Immature natural killer cell (primary cell): ENCODE measurements at places on chromosomes 1 and 21.
A peak's percentile ranks its signal among the peaks of the same experiment; 100 is the strongest.

DNA sequence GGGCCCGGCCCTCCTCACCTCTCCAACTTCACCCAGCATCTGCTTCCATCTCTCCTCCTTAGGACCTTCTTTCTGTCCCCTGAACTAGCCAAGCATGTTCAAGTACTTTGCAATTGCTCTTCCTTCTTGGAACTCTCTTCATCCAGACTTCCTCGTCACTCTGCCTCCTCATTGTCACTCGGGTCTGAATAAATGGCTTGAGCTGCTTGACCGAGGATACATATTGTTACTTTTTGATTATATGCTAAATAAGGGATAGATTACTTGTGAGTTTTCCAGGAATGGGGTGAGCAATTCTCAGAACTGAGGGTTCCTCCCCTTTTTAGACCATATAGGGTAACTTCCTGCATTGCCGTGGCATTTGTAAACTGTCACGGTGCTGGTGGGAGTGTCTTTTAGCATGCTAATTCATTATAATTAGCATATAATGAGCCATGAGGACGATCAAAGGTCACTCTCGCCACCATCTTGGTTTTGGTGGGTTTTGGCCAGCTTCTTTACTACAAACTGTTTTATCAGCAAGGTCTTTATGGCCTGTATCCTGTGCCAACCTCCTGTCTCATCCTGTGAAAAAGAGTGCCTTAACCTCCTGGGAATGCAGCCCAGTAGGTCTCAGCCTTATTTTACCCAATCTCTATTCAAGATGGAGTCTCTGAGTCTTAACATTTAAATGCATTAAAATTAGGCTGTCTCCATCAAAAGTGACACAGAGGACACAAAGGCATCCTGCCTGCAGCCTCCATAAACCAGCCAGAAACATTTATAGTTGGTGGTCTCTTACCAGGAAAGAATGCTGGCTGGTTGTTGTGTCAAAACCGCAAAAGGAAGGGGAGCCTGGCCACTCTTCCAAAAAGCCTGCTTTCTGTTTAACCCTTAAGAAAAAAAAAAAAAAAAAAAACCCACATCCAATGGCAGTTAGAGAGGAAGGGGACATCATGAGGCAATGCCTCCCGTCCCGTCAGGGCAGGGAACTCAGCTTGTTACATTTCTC, 179.3 kb downstream of the KAZN start:
- no peak for DNase-seq

- DNase-seq = no peak
These were observed 82.4 kb downstream of the WLS start for GRCh38 chr1:68149907-68150306.

- no peak for DNase-seq
These were observed 50.4 kb upstream of the DAB1 start for GRCh38 chr1:57474137-57474750.

DNA sequence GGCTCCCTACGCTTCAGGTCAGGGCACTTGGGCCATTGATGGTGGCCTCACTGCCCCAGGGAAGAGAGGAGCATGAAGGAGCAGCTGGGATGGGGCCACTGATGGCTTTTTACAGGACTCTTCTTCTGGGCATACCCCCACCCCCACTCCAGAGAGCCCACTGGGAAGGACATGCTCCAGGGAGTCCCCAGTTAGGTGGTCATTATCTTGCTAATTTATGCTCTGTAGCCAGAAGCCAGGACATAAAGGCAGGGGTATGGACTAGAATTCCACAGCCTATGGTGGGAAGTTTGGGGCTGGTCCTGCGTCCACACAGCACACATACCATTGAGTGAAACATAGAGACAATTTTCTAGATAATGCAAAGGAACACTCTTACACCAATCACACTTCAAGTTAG, 8.8 kb upstream of the GRIK3 start:
- no peak for DNase-seq

DNA sequence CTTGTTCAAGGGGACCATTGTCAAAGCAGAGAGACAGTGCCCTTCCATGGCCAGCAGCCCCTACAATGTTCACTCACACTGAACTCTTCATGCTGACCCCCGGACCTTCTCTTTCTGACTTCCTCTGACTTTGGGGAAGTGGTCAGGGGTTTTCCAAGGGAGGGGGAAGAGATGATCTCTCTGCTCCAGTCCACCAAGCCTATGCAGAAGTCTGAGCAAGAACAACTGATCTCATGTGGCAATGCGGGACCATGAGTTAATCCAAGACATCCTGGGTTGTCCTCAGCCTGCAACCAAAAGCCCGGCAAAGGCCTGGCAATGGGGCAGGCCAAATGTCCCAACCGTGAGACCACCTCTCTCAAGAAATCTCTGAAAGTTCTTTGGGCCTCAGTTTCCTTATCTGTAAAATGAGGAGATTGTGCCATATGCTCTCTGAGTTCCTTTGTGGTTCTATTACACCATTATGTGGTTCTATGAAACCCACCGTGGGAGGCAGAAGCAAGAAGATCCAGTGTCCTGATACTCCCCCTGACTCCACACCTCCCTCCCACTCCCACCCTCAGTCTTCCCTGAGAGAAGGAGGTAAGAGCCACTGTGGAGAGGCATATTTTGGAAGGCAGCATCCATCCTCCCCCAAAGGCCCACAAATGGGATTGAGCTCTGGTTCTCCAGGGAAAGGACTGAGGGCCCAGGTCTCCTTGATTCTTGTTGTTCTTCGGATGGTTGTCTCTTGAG, 11.8 kb upstream of the ARHGEF2 start:
- DNase-seq = no peak

- no peak for DNase-seq
These were observed 94.9 kb downstream of the MRPL39 start for GRCh38 chr21:25512095-25513081.

- peak; percentile 90 for DNase-seq
These were observed at the start of gene PTPN22 for GRCh38 chr1:113871597-113872113. PTPN22 (minus strand) TSS chr1:113871712.

- DNase-seq = peak; percentile 86
These were observed 19.5 kb upstream of the ADAR start for GRCh38 chr1:154627257-154628120.

GRCh38 chr1:192378276-192378675, 61.5 kb downstream of the RGS21 start:
- no peak for DNase-seq

GRCh38 chr1:24058671-24059455, 53.1 kb downstream of the MYOM3 start:
- DNase-seq = no peak

DNA sequence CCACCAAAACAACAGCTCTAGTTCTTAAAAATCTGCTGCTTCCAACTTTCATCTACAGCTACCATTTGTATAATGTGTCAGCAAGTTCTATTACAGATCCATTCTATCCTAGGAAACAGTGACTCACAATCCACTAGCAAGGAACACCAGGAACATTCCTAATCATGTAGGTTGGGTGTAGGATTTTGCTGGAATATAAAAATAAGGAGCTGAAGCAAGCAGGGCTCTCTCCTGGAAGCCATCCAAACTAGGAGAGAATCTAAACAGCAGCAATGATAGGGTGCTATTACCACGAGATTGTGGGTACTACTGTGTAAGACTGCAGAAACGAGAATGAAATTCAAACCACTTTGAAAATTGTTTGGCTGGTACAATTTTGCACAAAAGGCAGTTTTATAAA, 135.0 kb downstream of the PTPN14 start:
- no peak for DNase-seq

DNA sequence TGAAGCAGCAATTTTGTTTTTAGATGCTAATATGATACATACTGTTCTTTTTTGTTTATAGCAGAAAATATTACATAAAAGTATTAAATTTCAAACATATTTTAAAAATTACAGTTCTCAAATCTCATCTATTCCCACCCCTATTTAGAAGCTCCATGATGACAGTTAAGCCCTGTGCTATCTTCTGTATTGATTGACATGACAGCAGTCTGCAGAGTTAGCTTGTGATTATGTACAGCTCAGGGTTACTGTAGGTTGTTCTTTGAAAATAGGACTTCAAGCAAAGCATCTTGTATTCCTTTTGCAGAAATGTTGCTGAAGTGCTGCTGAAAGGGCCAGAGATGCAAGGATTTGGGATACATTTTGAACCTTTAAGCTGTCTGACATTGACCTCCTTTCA, 8.2 kb downstream of the GPSM2 start:
- no peak for DNase-seq

- DNase-seq = no peak
These were observed 188.2 kb downstream of the GRIK1 start for GRCh38 chr21:29751473-29752185.

GRCh38 chr1:63670164-63670563, 77.0 kb downstream of the PGM1 start:
- no peak for DNase-seq

DNA sequence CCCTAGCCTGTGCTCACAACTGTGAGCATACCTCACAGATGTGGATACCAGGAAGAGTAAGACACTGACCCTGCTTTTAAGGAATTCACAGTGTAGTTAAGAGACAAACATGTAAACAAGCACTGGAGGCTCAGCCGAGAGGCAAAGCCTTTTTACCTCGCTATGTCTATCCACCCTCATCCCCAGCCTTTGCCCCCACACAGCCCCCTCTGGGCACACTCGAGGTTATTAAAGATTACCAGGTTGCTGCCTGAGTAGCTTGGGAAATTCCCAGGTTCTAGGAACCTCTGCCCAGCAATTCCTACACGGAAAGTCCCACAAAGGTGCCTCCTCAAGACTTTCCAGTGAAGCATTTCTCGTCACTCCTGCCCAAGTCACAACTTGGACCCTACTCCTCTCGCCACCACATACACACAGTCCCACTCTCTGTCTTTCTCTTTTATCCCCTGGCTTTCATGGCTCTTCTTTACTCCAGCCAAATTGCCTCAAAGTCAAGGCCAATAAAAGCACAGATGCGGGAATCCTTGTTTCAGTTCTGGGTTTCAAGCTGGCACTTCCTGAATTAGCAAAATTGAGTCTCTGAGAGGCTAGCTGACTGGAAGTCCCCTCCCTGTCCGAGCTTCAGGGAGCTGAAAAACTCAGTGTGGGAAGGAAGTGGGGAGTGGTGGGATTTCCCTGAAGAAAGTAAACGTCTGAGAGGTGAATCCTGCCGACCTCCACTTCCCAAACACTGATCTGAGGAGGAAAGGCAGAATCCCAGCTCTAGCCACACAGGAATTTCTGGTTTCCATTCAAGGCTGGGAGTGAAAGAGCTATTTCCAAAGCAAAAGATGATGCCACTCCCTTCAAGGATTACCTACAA, 7.6 kb downstream of the DENND2D start:
- no peak for DNase-seq

DNA sequence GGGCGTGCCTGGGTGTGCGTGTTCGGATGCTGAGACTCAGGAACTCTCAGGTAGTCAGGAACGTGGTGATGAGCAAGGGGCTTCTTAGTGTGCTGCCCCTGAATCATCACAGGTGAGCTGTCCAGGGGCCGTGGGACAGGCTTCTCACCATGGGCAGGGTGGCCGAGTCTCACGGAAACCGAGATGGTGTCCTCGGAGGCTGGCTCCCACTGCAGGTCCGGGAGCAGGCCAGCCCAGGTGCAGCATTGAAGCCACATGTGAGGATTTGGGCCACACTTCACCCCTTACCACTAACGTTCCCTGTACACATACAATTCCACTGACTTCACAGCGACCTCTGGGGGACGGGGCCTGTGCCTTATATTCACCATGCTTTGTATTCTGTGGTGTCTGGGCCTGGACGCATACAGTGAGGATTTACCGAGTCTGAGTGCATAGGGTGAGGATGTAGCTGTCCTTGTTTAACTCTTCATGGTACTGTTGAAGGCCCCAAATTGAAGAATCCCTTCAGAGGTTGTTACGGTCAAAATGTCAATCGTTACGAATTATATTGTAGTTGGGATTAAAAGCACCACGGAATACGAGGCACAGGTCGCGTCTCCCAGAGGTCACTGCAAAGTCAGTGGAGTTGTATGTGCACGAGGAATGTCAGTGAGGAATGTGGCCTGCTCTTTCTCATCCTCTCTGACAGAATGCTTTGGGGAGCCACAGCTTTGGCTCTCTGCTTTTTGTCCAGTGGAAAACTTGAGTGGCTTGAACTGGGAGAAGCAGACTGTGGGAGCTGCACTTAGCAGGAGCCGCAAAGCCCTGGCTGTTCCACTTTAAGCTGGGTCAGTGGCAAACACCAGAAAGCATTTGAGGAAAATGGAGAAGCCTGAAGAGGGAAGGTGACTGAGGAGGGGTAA, 95.3 kb downstream of the MTR start:
- DNase-seq = no peak

- DNase-seq = no peak
These were observed 96.9 kb downstream of the PAPPA2 start for GRCh38 chr1:176559878-176560277.

DNA sequence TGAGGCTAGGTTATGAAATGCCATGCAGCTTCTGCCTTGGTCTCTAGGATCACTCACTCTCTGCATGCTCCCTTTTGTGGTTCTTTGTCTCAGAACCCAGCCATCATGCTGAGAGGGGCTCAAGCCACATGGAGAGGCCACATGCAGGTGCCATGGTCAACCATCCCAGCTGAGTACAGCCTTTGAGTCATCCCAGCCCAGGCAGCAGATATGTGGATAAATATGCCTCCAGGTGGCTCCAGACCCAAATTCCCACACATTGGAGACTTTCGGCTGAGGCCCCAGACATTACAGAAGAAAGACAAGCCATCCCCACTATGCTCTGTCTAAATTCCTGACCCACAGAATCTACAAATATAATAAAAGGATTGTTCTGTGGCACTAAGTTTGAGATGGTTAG, 102.0 kb downstream of the LHX9 start:
- no peak for DNase-seq

DNA sequence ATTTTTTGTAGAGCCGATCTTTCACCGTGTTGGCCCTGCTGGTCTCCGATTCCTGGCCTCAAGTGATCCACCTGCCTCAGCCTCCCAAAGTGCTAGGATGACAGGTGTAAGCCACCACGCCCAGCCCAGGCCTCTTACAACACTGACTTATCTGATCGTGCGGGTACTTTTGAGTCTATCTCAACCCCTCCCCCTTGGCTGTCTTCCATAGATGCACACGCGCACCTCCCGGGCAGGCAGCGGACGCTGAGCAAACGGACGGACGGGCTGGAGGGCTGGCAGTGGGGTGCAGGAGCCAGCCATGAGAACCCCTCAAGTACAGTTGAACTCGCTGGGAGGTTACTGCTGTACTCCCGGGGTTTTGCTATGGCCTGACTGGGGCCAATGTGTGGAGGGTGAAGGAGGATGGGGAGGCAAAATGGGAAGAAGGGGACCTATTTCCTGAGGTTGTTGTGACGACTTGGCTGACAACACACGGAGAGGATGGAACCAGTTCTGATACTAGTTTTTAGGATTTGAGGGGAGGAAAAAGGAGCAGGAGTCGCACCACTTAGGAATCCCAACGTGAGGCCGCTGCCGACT, 959 bp downstream of the CD58 start:
- DNase-seq = peak; percentile 37

DNA sequence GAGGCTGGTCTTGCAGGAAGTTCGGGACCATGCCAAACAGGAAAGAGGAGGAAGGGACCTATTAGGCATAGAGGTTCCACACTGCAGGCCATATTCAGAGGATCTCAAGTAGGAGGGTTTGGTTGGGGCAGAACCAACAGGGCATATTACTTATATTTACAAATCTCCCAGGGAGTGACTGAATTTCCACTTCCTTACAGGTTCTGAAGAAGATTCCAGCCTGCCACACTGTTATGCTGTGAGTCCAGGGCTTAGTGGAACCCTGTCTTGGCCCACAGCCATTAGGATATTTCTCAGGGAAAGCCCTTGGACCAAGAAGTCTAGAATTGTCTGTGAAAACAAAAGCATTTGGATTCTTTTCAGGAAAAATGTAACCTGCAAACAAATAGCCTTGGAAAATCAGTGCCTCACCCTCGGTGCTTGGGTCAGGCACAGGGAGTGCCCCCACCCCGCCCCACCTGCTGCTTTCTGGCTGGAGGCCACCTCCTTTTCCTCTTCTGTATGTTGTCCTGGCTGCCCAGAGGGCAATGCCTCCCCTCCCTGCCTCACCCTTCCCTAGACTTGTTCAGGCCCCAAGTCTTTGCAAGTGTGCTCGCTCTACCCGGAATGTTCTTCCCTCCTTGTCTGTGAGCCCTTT, 41.0 kb upstream of the JUN start:
- no peak for DNase-seq
